ENCODE measurements at places on chromosomes 12 and 14.

DNA sequence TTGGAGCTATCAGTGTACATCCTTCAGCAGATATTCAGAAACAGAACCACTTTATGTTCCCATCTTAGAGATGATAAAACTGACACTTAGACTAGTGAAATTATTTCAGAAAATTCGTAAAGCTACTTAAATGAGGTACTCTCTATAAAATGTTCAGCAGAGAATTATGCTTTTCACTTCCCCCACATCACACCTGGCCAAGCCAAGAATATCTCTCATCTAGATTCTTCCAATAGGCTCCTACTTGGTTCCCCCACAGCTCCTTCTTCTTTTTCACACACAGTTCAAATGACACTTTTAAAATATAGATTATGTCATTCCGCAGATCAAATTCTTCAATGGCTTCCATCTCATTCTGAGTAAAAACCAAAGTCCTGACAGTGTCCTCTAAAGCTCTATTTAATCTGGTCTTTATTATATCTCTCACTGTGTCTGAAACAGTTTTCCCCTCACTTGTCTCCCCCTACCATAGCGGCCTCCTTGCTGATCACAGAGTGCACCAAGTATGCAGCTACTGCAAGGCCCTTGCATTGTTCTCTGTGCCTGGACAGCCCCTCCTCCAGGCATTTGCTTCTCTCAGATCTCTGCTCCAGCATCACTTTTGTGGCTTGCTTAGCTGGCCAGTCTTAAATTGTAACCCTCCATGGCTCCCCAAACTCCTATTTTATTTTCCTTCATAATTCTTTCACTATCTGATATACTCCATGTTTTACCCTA, 736.8 kb upstream of the USP15 start:
- no peak for DNase-seq

- no peak for DNase-seq
These were observed 8.6 kb upstream of the OSBPL8 start for GRCh38 chr12:76568130-76568529.

DNA sequence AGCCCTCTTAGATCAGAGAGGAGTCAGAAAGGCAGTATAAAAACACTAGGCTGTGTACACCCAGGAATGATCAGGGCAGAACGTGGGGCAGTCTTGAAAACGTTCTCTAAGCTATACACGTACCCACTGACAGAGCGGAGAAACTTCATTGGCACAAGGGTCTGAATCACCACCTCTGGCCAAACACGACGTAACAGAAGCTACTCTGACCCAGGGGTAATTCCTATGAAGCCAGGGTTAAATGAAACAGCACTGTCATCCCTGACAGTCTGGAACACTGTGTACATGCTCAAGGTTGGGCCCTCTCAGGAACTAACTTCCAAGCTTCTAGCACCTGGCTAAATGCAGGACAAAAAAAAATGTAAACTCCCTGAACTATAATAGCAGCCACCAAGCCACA, 38.4 kb downstream of the PARP11 start:
- DNase-seq, result no peak

DNA sequence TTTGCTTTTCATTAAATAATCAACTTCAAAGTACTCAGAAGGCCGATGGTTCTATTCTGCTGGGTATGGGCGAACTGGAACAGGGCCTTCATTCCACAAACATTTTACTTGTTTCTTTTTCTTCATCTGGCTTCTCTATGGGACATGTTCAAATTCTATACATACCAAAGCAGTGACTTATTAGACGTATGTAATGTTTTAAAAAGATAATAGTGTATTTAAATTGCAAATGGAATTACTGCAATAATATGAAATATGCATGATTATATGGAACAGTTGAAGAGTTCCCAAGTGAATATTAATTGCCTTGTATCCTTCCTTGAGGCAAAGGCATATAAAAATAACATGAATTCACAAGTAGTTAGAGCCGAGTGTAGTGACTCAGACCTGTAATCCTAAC, 75.5 kb downstream of the FAR2 start:
- DNase-seq, result no peak

DNA sequence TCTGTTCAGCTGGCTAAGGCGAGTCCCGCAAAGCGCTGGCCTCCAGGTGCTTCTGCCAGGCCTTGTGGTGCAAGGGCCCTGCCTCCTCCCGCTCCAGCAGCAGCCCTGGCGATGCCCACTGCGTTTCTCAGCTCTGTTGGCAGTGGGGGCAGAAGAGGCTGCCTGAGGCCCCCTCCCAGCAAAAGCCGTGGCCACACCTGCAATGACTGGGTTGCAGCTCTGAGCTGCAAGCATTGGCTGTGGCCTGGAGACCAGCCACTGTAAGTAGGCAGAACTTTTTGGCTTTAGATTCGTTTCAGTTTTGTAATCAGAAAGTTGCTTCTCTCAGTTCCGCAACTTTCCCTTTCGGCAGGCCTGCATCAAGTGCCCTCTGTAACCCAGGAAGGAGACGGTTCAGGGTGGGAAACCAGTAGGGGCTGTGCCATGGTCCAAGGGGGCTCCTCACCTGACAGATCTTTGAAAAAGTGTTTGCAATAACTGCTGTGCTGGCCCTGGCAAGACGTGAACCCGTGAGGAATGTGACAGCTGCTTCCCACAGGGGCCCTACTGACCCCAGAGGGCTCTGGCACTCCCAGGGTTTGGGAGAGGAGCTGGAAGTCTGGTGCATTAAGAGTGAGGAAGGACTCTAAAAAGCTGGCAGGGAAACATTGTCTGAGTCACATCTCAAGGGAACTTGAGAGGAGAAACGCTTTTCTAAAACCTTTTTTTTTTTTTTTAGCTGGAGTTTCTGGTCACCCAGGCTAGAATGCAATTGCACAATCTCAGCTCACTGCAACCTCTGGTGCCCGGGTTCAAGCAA, 54.5 kb upstream of the MAX start:
- no peak for DNase-seq

- no peak for DNase-seq
These were observed 357.5 kb downstream of the FSCB start for GRCh38 chr14:44149597-44149996.

GRCh38 chr12:51695241-51696010, 104.4 kb downstream of the SCN8A start:
- no peak for DNase-seq

DNA sequence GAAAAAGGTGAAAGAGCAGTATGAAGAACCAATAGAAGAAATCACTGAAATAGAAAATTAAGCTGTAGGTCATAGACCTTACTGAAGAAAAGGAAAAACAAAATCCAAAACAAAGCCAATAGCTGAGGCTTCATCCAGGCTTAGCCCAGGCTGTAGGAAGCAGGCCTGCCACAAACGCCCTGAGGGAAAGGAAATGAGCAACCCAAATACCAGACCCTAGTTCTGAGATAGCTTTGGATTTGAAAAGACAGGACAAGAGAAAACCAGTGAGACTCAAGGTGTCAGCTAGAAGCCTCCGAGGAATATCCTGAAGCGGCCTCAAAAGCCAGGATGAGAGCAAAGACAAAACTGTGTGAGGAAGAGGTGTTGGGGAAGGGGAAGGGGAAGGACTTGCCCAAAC, 79.2 kb downstream of the FERMT2 start:
- DNase-seq, result no peak

GRCh38 chr12:82675246-82675645, 11.5 kb upstream of the TMTC2 start:
- DNase-seq, result no peak

DNA sequence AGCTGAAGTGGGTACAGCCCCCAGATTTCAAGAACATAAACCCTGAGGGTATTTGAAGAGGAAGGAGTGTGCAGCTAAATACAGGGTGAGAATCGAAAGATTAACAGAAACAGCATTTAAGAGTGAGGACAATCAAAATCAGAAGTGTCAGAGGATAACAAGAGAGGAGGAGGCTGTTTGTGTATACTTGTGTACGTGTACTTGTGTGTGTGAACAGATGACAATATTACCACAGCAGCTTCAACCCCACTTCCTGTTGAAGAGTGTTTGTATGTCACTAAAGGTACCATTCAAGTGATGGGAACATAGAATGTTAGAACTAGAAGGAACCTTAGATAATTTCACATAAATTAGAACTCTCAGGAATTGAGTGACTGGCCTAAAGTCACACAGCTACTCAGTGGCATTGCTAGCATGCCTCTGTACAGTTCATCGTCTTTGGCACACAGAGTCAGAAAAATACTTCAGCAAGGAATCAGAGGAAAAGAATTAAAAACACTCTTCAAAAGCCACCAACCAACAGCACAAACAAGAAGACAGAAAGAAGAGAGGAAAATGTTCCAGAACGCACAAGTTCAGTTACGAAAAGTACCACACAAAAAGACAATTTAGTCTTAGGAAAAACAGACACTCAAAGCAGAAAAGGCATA, 164.3 kb upstream of the BCL2L14 start:
- DNase-seq, result no peak

GRCh38 chr14:51823706-51824105, 36.7 kb upstream of the GNG2 start:
- no peak for DNase-seq

DNA sequence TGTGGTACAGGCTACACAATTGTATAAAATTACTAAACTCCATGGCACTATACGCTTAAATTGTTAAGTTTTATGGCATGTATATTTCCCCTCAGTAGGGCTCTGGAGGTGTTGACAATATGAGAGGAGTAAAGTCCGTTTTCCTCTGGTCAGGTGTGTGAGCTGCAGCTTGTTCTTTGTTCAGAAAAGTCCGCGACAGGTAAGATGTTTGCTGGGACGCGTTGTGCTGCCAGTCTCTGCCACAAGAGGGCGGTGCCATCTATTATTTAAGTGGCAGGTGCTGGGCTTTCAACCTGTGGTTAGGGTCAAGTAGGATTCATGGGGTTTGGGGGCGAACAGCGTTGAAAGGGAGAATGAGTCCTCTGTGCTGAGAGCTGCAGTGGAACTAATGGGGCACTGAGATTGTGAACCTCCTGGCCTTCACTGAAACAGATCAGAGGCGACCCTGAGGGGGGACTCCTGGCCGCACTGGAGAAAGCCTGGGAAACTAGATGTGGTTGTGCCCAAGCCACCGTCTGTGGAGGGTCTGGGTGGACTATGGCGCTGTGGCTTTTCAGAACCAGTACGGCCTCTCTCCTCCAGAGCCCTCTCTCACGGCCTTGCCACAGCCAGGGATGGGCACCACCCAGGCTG, 179.0 kb downstream of the SLC15A4 start:
- peak; percentile 3 for DNase-seq

DNA sequence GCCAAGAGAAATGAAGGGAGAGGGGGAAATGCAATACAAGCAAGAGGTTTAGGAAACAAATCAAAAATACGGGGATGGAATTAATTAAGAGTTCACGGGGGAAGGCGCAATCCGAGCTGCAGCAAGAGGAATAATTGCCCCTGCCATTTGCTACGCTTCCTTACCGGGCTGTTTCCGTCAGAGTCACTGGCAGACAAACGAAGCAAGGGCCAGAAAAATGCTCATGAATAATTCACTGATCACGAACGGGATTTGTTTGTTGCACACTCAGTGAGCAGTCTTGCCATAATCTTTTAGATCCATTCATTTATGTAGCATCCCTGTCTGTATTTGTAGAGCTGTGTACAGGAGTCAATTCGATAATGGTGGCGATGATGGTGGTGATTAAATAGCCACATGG, 39.0 kb downstream of the PLXNC1 start:
- DNase-seq, result no peak

- no peak for DNase-seq
These were observed 851.4 kb upstream of the SEL1L start for GRCh38 chr14:82385048-82385447.

- DNase-seq, result no peak
These were observed 92.8 kb upstream of the FLRT2 start for GRCh38 chr14:85437148-85437547.

- DNase-seq, result no peak
These were observed 76.9 kb downstream of the ESR2 start for GRCh38 chr14:64217308-64217707.

- no peak for DNase-seq
These were observed 86.6 kb upstream of the DYNC1H1 start for GRCh38 chr14:101877766-101878165.

DNA sequence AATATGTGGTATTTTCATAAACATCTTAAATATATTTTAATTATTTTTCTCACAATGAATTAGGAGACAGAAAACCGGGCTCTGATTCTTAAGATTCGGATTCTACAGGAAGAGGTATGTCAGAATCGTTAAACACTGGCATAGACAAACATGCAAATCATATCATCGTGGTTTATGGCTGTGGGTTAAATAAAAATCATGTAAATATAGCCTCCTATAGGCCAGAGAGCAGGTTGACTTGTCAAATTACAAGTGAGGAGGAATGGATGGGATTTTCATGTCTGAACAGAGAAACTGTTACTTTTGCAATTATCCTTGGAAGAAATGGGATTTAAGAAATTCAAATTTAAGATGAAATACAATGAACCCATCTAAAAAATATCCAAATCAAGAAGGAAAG, 74.9 kb upstream of the BCAT1 start:
- DNase-seq, result no peak

- no peak for DNase-seq
These were observed 10.2 kb downstream of the PPFIBP1 start for GRCh38 chr12:27534060-27534764.

DNA sequence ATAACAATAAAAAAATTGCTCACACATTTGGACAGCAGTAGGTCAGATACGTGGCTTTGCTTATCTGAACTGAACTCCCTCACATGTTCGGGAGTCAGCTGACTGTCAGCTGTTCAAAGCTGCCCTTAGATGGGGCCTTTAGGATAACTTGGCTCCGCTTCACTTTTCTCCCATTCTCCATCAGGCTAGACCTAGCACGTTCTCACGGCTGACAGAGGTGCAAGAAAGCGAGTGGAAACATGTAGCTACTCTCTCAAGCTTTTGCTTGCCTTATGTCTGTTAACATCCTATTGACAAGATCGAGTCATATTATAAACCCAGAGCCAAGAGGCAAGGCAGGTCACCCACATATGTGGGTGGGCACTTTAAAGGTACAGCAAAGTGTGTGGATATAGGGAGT, 112.0 kb upstream of the PDZRN4 start:
- DNase-seq, result no peak

DNA sequence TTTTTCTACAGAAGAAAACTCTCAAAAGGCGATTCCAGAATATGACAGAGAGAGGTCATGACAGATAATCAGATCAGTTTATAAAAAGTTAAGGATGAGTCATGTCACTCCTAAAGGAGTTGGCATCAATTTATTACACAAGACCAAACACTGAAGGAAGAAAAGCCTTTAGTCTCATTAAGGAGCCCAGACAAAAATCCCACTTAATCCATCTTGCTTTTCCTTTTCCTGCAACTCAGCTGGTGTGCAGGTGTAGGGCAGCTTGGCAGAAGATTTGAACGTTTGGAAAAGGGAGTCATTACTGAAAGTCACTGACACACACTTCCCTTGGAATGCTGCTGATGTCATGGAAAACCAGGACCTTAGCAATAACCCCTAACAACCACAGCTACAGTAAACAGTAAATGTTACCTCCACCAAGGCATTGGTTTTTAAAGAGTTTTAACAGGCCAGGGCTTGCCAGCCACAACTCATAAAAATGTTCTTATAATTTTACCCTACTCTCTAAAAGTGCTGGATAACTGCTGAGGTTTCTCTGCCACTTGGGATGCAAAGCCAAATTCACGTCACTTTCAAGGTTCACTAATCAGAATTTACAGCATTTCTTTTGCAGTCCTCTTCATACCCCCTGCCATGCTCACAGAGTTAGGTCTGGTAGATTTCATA, 320.6 kb downstream of the RAD51B start:
- no peak for DNase-seq

All from hematopoietic multipotent progenitor cell treated with erythropoietin and hydrocortisone succinate and interleukin-3 and kit ligand, for 15 days (in vitro differentiated cells).